ENCODE measurements at places on chromosomes 6 and 20. TPM values are rescaled to one million over a fixed set of nuclear protein-coding genes. Genes with fewer than 3 reads are reported as not detected.

Gene MICB
- 5.3 TPM for total RNA-seq

DNA sequence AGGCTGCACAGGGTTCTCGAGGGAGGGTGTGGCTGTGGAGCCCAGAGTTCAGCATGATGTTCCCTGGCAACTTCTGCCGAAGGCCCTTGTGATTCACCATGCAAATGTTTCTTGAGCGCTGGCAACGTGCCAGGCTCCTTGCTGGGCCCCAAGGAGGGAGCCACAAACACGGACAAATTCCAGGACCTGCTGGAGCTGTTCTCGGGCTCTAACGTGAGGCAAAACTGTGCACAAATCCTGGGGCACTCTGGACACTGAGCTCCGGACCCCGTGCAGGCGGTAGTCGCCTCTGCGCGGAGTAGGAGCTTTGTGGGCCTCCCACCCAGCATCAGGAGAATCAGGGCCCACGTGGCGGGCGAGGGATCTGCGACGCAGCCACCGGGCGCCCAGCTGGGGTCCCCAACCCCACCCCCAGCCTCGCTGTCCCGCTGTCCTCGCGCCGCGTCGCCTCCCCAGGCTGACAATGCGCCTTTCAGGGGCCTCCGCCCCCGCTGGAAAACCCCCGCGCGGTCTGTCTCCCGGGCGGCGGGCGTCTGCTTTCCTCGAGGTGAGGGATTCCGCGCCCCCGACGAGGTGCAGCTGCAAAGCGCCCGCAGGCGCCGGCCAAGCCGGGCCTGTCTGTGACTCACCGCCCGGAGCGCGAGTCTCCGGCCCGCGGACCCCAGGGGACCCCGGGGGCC is 31.7 kb upstream of the SCUBE3 start:
- no peaks in the 10 kb centered on the region for H3K27me3 ChIP-seq
- H3K4me1 ChIP-seq, result peaks cover 37% of the 10 kb centered on the region

Gene RCAN2
- total RNA-seq, result 4.7 TPM

- H3K27ac ChIP-seq, result no peak overlapping the region
- no peak overlapping the region for H3K4me3 ChIP-seq
- no peaks in the 10 kb centered on the region for H3K36me3 ChIP-seq
- DNase-seq, result no peak
Observed at GRCh38 chr20:48007351-48007750, 222.1 kb upstream of the SULF2 start.

GRCh38 chr20:17833036-17833674 is 133.4 kb downstream of the BANF2 start:
- H3K4me3 ChIP-seq, result no peak overlapping the region
- H3K27me3 ChIP-seq, result no peaks in the 10 kb centered on the region
- no peak overlapping the region for H3K27ac ChIP-seq
- H3K36me3 ChIP-seq, result no peaks in the 10 kb centered on the region
- no peak for DNase-seq

DNA sequence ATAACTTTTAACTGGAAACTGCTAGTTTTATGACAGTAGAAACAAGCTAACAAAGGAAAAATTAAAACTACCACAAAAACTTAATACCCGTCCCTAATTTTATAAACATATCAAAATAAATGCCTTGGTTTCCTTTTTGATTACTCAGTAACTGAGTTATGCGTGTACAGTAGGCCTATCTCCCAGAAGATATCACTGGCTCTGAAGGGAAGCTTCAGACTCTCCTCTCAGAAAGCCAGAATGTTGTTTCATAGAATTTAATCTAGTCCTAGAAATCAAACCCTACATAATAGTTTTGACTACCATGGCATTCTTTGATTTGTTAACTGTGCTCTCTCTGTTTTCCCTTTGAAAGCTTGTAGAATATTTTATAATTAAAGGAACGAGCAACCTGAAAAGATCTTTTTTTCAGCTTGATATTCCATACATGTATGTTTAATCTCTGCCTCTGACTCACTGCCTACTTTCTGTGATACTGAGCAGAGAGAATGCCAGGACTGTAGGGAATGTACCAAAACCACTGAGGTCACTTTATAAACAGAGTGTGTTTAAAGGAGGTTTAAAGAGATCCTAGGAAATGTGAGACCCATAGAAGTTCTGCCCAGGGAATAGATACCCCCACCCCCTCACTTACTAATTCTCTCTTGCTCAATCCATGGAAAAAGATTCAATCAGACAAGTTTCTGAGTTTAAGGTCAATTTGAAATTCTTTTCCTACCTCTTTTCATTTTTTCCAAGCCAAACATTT is 311.5 kb downstream of the HDGFL1 start:
- H3K4me1 ChIP-seq, result peaks cover 4% of the 10 kb centered on the region
- H3K36me3 ChIP-seq, result no peaks in the 10 kb centered on the region
- peak; percentile 56 for DNase-seq
- no peak overlapping the region for H3K4me3 ChIP-seq
- no peaks in the 10 kb centered on the region for H3K27me3 ChIP-seq

- H3K4me1 ChIP-seq, result no peaks in the 10 kb centered on the region
- H3K27me3 ChIP-seq, result no peaks in the 10 kb centered on the region
- no peak for DNase-seq
- H3K27ac ChIP-seq, result no peak overlapping the region
- H3K36me3 ChIP-seq, result no peaks in the 10 kb centered on the region
Observed at GRCh38 chr6:134080171-134080795, 27.9 kb upstream of the SLC2A12 start.

DNA sequence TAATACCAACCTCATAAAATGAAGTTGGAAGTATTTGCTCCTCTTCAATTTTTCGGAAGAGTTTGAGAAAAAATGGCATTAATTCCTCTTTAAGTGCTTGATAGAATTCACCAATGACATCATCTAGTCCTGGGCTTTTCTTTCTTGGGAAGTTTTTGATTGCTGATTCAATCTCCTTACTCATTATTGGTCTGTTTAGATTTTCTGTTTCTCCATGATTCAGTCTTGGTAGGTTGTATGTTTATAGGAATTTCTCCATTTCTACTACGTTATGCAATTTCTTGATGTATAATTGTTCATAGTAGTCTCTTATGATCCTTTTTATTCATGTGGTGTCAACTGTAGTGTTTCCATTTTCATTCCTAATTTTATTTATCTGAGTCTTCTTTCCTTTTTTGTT is 176.9 kb upstream of the PRND start:
- no peak overlapping the region for H3K4me3 ChIP-seq
- peaks cover 4% of the 10 kb centered on the region for H3K27me3 ChIP-seq
- no peak overlapping the region for H3K27ac ChIP-seq
- no peaks in the 10 kb centered on the region for H3K36me3 ChIP-seq

DNA sequence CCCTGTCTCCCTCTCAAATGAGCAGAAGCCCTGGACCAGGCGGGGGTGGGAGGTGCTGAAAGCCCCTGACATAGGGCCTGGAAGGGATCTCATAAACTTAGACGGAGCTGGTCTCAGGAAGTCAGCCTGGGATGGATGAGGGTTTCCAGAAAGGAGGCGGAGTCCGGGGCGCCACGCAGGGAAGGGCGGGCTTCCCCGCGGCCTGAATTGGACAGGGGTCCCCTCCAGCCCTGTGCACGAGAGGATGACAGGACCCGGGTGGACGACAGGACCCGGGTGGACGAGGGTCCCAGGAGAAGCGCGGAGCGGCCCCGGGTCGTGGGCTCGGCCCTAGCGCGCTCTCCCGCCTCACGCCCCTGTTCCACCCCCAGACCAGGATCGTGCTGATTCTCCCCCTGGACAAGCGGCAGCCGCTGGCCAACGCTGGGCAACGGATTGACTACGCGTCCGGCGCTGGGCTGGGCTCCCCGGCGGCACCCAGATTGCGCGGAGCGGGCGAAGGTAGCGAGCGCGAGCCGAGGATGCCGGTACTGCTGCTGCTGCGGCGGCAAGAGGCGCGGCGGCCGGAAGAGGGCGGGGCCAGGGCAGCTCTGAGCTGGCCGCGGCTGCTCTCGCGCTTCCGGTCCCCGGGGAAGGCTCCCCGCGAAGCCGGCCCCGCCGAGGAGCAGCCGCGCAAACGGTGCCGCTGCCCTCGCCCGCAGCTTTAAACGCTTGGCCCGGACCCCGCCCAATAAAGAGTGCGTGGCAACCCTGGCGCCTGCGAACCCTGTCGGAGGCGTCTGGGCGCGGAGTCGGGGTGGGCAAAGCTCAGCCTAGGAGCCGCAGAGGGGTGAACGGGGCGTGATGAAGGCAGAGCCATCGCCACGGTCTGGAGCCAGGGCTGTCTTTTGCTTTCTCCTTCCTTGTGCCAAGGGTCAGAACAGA is 1.3 kb downstream of the C20orf144 start:
- no peaks in the 10 kb centered on the region for H3K27me3 ChIP-seq
- peak overlapping the region; percentile 92 for H3K27ac ChIP-seq
- peaks cover under 1% of the 10 kb centered on the region for H3K36me3 ChIP-seq
- peak overlapping the region; percentile 68 for H3K4me3 ChIP-seq
- peaks cover 22% of the 10 kb centered on the region for H3K4me1 ChIP-seq

DNA sequence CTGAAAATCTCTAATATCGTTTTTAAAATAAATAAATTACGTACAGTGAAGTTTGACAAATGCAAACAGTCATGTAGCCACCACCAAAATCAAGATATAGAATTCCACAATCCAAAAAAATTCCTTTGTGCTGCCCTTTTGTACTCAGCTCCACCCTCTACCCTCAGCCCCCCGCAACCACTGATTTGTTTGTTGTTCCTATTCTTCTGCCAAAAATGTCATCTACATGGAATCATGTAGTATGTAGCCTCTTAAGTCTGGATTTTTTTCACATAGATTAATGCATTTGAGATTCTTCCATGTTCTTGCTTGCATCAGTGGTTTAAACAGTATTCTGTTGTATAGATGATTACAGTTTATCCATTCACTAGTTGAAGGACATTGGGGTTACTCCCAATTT is 8.5 kb upstream of the REPS1 start:
- no peaks in the 10 kb centered on the region for H3K36me3 ChIP-seq
- no peaks in the 10 kb centered on the region for H3K27me3 ChIP-seq
- H3K4me1 ChIP-seq, result no peaks in the 10 kb centered on the region
- no peak overlapping the region for H3K27ac ChIP-seq

DNA sequence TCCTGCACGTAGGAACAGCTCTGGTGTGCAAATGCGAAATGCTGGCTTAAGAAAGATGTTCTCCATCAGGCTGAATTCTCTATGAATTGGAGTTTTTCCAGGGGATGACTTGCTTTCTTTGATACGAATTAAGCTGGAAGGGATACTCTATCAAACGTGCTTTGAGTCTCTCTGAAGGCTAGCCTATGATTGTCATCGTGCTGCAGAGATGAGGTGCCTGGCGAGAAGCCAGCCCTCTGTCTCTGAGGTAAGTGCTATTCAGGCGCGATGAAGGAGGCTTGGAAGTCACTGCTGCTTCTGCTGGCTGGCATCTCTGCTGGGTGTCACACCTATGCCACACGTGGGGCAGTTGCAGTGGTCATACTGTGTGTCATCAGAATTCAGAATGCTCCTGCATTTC is 223.7 kb downstream of the TAF4 start:
- H3K4me3 ChIP-seq, result no peak overlapping the region
- no peaks in the 10 kb centered on the region for H3K36me3 ChIP-seq
- peaks cover 7% of the 10 kb centered on the region for H3K27me3 ChIP-seq
- H3K4me1 ChIP-seq, result no peaks in the 10 kb centered on the region
- no peak for DNase-seq
- H3K27ac ChIP-seq, result no peak overlapping the region

DNA sequence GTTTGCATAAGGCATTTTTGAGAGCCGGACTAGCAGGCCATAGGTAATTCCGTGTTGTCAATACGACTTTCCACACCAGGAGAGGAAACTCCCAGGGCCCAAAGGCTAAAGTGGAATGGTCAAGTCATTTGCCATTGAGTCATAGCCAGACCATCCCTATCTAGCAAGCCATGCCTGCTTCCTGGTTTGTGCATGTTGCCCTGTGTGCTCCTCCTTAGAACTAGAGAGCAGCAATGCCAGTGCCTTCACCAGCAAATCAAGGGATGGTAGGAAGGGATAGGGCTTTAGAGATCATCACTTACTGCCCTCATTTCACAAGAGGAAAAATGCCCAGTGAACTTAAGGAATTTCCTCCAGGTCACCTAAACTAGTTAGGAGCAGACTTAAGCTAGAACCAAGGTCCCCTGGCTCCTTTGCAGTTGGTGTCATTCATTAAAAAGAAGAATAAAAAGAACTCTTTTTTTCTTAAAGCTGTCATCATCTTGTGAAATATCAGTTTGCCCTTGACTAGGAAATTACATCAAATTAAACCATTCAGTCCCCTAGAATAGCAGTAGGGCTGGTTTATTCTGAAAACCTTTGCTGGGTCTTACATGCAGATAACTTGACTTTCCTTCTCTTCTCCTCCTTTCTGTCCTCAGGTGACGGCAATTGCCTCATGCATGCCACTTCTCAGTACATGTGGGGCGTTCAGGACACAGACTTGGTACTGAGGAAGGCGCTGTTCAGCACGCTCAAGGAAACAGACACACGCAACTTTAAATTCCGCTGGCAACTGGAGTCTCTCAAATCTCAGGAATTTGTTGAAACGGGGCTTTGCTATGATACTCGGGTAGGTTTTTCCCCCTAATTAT is 7.4 kb downstream of the TNFAIP3 start:
- H3K4me3 ChIP-seq, result no peak overlapping the region
- peaks cover 6% of the 10 kb centered on the region for H3K4me1 ChIP-seq
- peak overlapping the region; percentile 78 for H3K27ac ChIP-seq

GRCh38 chr6:164507206-164507940 is 802.0 kb downstream of the C6orf118 start:
- no peak overlapping the region for H3K27ac ChIP-seq
- no peaks in the 10 kb centered on the region for H3K27me3 ChIP-seq
- no peak overlapping the region for H3K4me3 ChIP-seq
- H3K36me3 ChIP-seq, result no peaks in the 10 kb centered on the region
- no peak for DNase-seq

Gene SPATS1
- total RNA-seq, result 4.4 TPM

DNA sequence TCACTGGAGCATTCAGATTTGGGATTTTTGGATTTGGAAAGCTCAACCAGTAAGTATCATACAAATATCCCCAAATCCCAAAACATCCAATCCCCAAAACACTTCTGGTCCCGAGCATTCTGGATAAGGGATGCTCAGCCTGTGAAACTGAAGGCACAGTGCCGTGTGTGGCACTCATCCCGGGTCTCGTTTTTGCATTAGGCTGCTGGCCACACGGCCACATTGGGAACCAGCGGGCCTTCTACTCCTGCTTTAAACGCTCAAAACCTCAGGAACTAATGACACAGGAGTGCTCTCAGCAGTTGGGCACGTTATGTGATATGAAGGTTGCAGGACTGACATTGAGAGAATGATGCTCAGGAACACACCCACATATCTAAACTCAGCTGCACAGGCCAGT is 35.6 kb downstream of the PSMG4 start:
- no peaks in the 10 kb centered on the region for H3K4me1 ChIP-seq
- H3K4me3 ChIP-seq, result no peak overlapping the region
- peaks cover 1% of the 10 kb centered on the region for H3K36me3 ChIP-seq
- no peak for DNase-seq

Gene XKR7
- 0.12 TPM for total RNA-seq

Gene BPIFB2
- total RNA-seq, result 2.3 TPM

Gene ZBTB46
- total RNA-seq, result 15.3 TPM

All from lung (tissue), 17 donors.